ENCODE measurements at places on chromosomes 5 and 9.

GRCh38 chr9:9410736-9411135, 1202.1 kb downstream of the PTPRD start:
- DNase-seq: no peak

DNA sequence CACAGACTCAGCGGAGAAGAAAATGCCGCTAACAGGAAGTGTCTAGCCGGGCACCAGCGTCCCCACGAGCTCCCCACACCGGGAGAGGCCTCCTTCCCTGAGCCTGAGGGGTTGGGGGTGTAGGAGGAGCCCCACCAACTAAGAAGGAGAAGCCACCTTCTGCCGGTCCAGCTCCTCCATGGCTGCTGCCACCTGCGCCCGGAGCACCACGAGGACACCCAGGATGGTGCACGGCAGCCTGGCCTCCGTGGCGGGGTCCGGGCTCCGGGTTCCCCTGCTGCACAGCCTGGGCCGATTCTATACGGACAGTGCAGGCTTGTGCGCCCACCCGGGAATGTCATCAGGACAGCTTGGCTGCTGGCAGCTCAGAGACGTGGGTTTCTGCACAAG, 297 bp downstream of the LCN8 start:
- no peak for DNase-seq

DNA sequence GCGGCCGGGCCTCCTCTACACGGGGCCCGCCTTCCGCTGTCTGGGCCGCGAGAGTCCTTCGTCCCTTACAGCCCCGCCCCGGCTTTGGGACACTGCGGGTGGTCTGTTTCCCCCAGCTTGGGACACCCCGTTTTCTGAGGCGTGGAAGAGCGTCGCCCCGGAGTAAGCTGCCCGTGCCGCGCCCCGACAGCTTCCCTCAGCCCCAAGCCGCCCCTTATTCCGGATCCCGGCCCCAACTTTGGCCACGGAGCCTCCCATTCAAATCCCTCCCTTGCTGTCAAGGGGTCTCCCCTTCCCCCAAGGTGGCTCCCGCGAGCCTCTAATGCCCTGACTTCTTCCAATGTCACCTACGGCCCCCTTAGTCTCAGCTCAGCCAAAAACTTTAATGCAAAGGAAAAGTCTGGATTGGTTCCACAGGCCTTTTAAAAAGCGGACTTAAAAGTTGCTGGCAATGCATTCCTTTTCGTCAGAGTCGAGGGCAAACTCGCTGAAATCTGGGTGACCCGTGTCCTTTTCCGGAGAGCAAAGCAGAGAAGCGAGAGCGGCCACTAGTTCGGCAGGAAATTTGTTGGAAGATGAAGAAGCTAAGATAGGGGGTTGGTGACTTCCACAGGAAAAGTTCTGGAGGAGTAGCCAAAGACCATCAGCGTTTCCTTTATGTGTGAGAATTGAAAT, 19.8 kb downstream of the EXOSC2 start:
- no peak for DNase-seq

GRCh38 chr9:114339130-114339908, 9.7 kb downstream of the ORM2 start:
- no peak for DNase-seq

DNA sequence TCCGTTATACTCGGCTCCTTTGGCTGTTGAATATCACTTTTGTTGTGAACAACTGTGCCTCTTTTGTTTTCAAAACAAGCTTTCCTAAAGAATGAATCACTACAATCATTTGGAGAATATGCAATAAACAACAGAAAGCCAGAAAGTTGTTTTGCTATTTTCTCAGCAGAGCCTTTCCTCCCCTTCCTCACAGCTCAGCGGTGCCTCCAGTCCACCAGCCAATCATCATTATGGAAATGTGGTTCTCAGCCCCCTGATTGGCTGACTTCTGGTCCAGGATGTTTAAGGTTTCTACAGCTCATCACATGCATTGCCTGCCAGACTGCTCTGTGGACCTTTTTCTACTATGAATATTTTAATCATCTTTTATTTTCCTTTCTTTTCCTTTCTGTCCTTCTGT, 9.1 kb upstream of the ZNF608 start:
- no peak for DNase-seq

DNA sequence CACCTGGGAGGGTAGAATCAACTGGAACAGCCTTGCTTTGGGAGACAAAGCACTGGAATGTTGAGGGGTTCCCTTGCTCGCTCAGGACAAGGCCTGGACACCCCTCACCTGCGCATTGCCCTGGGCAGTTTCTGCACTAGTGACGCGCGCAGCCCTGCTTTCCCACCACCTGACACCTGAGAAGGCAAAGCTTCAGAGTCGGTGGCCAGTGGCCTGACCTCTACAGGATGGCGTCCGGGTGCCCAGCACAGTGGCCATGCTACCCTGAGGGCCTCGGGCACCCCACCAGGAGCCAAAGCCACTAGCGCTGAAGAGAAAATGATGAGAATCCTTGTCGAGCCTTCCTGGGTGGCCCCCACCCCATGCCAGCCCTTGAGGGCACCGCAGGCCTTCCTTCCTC, 161.3 kb downstream of the OLFM1 start:
- no peak for DNase-seq

GRCh38 chr5:110104726-110105669, 415.3 kb downstream of the MAN2A1 start:
- no peak for DNase-seq

- no peak for DNase-seq
These were observed 5.0 kb downstream of the STC2 start for GRCh38 chr5:173323106-173323798.

DNA sequence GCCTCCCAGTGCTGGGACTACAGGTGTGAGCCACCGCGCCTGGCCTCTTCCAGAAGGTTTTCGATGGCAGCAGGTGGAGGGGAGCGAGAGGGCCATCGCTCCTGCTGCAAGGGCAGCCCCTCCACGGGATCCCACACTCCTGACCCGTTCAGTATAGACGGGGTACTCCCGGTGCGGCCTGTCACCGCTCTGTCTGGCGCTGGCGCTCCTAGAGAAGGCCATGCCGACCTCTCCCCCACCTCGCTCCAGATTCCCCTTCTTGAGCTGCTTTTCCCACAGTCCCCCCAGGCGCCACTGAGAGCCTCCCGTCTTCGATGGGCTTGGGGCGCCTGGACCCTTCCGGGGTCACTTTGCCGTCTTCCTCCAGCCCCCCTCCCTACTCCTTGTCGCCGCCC, 4.3 kb upstream of the SQSTM1 start:
- no peak for DNase-seq

GRCh38 chr5:56737002-56737621, 78.2 kb upstream of the MAP3K1 start:
- DNase-seq: no peak

DNA sequence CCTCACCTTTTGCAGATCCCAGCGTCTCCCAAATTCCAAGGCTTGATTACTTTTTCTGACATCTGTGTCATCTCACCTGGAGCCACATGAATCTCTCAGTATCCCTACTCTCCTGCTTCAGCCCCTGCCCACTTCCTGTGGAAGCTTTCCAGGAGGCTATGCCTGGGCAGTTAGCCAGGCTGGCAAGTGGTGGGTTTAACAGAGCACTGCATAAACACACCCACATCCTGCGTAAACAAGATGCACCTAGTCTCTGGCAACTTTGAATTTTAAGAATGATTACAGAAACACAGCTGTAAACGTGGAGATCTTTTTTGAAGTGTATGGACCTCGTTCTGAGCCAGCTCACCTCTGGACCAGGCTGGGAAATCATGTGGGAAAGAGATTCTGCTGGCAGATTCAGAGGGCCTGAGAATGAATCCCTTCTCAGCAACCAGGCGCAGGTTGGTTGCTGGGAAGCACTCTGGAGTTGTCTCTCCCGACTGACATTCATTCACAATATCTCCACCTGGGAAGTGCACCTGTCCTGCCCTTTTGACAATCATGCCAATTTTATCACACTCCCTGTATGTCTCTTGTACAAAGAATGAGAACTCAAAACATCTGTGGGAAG, 55.7 kb upstream of the FANCC start:
- DNase-seq: no peak

- no peak for DNase-seq
These were observed 33.3 kb downstream of the PALM2AKAP2 start for GRCh38 chr9:109813303-109813702.

DNA sequence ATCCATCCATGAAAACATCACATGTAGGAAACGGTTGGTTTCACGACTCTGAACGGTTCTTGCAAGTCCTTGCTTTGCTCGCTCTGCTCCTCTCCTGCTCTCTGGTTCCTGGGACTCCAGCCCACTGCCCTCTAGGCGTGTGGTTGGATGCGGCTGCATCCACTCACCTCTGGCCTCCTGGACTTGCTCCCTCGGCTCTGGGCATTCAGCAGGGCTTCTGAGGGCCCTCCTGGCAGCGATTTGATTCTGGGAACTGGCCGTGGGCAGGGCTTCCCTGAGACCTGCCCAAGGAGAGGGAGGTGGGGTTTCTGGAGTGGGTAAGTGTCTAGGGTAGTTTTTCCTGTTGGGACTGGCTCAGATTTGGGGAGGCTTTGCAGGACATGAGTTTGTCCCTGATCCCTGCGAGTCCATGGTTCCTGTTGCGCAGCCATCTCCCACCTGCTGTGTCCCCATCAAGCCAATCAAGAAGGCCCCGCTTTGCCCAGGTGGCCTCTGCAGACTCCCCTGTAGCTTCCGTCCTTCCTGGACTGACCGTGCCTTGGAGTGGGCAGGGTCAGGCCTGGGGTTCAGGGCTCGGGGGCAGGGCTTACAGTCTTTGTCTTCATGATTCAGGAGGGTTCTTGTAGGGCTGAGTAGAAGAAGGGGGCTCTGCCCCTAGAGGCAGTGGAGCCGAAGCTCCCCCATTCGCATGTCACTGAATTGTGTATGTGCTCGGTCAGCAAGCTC, 192.3 kb downstream of the CACNA1B start:
- DNase-seq: no peak

GRCh38 chr9:81473708-81474107, 215.6 kb downstream of the TLE1 start:
- DNase-seq: no peak

GRCh38 chr5:18720002-18720401, 1085.7 kb downstream of the TAF11L14 start:
- peak; percentile 5 for DNase-seq

- DNase-seq: no peak
These were observed 18.5 kb upstream of the UBAC1 start for GRCh38 chr9:135979547-135980166.

DNA sequence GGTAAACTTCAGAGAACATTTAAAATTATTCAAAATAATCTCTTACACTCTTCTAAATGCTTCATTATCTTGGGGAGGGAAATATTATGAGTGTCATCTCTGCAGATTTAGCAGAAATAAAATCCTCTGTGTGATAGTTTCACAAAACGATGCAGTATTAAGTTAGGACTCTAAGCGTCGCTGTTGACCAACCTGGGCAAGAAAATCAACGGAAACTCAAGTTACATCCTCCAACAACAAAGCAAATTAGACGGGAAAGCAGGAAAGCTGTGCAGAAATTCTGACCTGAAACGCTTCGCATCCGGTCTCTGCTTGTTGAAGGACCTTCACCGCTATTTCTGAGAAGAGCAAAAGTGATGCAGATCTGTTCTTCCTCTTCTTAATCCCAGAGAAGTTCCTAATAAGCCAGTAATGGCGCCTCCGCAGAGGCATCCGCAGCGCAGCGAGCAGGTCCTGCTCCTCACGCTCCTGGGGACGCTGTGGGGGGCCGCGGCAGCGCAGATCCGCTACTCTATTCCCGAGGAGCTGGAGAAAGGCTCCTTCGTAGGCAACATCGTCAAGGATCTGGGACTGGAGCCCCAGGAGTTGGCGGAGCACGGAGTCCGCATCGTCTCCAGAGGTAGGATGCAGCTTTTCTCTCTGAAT, at the start of gene PCDHGA6:
Gene PCDHGA6, plus strand, starts transcription at position 219 of the 645 bp plus-strand sequence. Its CDS starts 193 bp downstream, at position 412.
- DNase-seq: no peak

DNA sequence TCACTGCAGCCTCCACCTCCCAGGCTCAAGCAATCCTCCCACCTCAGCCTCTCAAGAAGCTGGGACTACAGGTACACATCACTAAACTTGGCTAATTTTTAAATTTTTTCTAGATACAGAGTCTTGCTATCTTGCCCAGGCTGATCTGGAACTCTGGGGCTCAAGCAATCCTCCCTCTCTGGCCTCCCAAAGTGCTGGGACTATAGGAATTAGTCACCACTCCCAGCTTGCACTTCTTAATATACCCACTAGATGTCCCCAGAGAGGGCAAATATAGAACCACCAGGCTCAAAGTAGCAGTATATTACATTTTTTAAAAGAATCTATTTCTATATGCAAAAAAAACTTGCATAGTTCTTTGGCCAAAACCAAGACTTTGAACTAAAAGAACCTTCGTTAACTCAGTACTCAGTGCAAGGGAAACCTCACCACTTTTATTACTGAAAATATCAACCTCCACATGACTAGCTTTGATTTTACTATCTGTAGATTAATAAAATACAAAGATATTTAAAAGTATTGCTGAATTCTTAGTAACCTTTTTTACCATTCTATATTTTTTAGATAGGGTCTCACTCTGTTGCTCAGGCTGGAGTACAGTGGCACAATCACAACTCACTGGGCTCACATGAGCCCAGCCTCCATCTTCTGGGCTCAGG, 25.8 kb upstream of the HSD17B3 start:
- no peak for DNase-seq

- no peak for DNase-seq
These were observed 69.3 kb downstream of the DENND1A start for GRCh38 chr9:123860603-123861002.

- DNase-seq: no peak
These were observed 53.7 kb downstream of the ZNF622 start for GRCh38 chr5:16411741-16412455.

- DNase-seq: no peak
These were observed 335.2 kb upstream of the TARS1 start for GRCh38 chr5:33105521-33105941.

DNA sequence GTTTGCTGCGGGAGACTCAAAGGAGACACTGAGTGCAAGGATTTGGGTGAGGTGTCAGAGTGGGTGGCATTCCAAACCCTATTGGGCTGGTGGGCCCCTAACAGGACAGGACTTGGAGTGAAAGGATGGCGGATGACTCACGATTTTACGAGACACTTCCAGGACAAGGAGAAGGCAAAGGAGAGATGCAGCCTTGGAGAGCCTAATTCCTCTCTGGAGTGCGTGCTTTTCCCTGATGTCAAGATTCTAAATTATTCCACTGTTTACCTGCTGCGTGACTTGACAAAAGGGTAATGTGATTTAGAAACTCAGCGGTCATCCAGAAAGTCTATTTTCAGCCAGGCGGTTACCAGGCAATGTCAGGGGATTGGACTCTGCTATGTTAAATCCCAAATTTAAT, 41.6 kb upstream of the CD180 start:
- DNase-seq: no peak

Measured in NCI-H1417 treated with DMSO at 0.1 percent for 48 hours (cell line).